ENCODE measurements at places on chromosomes 2 and 18. TPM values are rescaled to one million over a fixed set of nuclear protein-coding genes. Genes with fewer than 3 reads are reported as not detected.

Gene ACADL
- total RNA-seq: 0.45 TPM

Gene SATB2
- 1.4 TPM for total RNA-seq

Gene ST6GAL2
- 1.2 TPM for total RNA-seq

Gene UGT1A10
- total RNA-seq: not detected

GRCh38 chr2:181465676-181466375 is 8.6 kb downstream of the ITGA4 start:
- peaks cover 17% of the 10 kb centered on the region for H3K27me3 ChIP-seq
- peaks cover 12% of the 10 kb centered on the region for H3K4me1 ChIP-seq
- H3K4me3 ChIP-seq: no peak overlapping the region
- H3K27ac ChIP-seq: no peak overlapping the region

Measured in cardiac muscle cell (in vitro differentiated cells and primary cell).